ENCODE measurements at places on chromosomes 1 and 21.

DNA sequence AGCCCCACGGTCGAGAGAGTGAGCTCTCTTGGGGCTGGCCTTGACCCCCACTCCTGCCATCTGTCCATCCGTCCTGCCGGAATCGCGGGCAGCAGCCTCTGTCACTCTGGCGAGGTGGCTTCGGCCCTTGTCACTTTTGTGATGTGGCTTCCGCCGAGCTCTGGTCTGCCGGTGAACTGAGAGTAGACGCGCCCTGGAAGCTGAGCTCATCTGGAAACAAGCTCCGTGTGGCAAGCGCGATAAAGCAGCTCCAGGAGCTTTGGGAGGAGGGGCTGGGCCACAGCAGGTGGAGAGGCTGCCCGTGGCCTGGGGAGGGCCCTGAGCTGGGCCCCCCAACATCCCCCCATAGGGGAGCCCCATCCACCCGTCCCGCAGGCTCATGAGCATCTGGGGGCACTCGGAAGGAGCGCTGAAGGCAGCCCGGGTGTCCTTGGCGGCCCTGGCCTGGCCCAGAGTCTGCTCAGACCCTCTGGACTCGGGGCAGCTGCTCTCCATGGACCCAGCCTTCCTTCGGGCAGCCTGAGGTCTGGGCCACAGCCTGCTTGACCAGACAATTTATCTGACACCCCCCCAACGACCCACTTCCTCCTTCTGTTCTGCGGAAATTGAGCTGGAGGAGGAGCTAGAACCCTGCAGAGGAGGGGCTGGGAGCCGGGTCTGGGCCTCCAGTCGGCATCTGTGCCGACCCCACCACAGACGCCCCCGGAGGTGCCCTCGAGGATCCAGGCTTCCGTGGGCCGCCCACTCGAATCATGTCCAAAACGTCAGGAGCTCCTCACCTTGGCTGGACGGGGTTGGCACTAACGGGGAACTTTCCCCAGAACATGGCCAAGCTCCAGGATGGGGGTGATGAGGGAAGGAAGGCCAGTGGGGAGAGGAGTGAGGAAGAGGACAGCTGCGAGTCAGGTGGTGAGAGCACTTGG is 59.1 kb downstream of the SLC19A1 start:
- no peak for DNase-seq

DNA sequence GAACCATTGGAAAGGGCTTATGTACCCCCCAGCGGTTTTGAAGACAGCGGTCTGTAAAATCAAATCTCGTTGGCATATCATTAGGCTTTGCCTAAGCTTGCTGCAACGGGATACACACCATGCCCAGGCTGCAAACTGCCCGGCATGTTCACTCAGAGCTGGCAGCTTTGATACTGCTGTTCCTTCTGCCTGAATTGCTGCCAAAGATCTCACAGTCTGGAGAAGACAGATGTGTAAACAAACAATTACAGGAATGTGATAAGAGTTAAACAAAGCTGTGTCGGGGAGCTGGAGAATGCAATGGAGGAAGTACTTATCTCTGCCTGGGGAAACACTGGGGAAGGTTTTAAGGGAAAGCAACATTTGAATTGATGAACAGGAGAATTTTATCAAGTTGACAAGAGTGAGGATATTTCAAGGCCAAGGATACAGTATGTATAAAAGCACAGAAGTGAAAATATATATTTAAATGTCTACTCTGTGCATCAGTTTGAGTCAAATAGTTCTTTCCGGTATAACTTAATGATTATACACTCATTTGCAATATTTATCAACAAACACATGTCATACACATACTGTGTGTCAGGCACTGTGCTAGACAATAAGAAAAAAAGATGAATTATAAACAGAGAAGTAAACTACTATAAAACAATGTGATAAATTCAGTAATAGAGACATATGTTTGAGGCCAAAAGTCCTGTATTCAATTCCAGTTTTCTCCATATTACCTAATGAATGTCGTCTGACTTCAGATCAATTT is 29.9 kb downstream of the CHML start:
- DNase-seq, result no peak

- no peak for DNase-seq
These were observed 51.9 kb downstream of the DISP3 start for GRCh38 chr1:11530731-11531311.

DNA sequence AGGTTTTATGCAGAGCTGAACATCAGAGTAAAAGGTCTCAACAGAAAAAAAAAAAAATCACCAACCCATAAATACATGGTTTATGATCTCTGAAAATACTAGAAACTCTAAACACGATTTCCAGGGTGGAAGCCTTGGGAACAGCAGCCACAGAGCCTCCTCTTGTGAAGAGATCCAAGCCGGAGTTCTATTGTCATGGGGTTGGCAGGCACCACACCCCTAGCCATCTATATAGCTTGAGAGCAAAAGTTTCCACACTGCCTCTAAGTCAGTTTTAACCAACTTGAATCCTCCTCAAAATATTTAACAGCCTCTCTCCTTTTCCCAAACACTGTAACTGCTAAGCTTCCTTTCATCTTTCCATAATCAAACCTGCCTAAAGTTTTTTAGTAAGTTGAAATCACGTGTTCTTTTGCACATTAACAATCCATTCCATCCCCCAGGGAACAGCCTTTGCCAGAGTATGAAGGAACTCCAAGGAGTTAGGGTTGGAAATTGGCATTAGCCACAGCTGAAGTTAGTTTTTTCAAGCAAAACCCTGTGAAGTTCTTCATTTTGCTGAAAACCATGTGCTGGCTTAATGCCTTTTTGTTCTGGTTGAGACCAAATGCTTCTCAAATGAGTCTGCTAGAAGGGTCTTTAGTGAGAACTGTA is 13.8 kb upstream of the SEC16B start:
- DNase-seq, result peak; percentile 21

DNA sequence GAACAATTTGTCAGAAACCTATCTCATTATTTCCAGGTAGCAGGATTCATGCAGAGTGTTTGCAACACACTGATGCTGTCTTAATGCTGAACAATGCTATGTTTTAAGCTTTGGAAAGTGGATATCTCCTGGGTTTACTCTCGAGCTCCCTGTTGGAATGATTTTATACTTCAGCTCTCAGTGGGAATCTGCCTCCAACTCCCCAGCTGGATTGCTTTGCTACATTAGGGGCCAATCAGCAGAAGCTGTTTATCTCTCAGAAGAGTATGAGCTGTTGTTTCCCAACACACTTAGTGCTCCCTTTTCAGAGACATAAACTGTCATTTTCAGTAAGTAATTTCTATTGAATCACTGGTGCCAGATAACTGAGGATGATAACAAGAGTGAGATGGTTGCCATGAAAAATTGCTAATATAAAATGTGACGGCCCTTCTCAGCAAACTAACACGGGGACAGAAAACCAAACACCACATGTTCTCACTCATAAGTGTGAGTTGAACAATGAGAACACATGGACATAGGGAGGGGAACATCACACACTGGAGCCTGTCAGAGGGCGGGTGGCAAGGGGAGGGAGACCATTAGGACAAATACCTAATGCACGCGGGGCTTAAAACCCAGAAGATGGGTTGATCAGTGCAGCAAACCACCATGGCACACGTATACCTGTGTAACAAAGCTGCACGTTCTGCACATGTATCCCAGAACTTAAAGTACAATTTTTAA is 265.9 kb upstream of the RUNX1 start:
- no peak for DNase-seq

GRCh38 chr1:43214501-43215444 is 42.6 kb downstream of the CFAP57 start:
- no peak for DNase-seq

GRCh38 chr1:56666112-56666608 is 21.0 kb downstream of the PRKAA2 start:
- no peak for DNase-seq

GRCh38 chr1:59699227-59699847 is 115.4 kb upstream of the HOOK1 start:
- peak; percentile 62 for DNase-seq

- DNase-seq, result no peak
These were observed 89.4 kb downstream of the PTPRU start for GRCh38 chr1:29325675-29326074.

DNA sequence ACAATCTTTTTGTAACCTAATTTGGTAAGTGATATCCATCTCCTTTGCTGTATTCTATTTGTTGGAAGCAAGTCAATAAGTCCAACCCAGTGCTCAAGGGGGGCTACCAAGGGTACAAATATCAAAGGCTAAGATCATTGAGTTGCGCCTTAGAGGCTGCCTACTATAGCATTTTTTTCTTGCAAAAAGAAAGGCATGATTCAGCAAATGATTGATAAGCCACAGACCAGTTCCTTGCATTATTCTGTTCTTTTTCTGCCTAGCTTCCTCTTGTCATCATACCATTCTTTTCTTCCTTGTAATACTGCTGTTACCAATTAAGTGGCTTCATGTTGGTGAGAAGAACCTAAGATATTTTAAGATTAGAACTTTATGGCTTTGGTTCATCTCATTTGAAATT is 29.8 kb upstream of the BARHL2 start:
- DNase-seq, result no peak

DNA sequence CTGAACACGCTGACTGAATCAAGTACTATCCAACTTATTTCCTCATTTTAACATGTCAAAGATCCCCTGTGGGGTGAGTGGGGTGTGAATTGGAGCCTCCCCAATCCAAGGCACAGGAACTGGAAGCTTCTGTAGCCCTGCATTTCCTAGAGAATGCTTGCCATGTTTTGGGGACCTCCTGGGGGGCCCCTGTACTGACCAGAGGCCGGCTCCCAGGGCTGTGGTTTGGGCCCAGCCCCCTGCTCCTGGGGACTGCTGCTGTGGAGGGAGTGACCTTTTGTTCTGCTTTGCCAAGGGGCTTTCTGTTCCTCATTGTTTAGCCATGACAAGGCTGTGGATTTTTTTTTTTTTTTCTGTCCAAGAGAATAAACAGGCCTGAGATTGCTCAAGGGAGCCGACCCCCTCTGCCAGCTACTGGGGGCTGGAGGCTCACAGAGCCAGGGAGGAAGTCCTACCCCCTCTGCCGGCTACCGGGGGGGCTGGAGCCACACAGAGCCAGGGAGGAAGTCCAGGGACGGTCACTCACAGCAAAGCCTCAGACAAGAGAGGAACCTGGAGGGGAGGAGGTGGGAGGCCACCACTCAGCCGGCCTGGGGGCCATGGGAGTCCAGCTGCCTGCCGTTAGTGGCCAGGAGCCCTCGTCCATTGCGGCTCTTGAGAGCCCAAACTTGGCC is 17.4 kb downstream of the TNFRSF1B start:
- peak; percentile 81 for DNase-seq

GRCh38 chr1:28297826-28298225 is 31.0 kb upstream of the MED18 start:
- DNase-seq, result no peak

DNA sequence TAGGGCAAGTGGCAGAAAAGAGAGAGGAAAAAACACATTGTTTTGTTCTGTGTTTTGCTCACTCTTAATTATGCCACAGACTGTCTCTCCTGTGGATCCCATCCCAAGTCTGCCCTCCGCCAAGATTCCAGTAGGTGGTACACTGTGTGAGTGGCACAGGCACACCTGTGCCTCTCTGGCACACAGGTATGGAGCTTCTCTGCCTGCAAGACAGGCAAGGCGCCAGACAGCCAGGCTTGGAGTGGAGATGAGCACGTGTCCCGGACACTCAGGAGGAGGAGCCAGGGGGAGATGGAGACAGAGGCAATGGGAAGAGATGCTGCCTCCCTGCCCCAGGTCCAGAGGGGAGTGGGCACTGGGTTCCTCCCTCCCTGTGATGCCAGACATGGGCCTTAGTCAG is 6.5 kb upstream of the GRIK3 start:
- no peak for DNase-seq

DNA sequence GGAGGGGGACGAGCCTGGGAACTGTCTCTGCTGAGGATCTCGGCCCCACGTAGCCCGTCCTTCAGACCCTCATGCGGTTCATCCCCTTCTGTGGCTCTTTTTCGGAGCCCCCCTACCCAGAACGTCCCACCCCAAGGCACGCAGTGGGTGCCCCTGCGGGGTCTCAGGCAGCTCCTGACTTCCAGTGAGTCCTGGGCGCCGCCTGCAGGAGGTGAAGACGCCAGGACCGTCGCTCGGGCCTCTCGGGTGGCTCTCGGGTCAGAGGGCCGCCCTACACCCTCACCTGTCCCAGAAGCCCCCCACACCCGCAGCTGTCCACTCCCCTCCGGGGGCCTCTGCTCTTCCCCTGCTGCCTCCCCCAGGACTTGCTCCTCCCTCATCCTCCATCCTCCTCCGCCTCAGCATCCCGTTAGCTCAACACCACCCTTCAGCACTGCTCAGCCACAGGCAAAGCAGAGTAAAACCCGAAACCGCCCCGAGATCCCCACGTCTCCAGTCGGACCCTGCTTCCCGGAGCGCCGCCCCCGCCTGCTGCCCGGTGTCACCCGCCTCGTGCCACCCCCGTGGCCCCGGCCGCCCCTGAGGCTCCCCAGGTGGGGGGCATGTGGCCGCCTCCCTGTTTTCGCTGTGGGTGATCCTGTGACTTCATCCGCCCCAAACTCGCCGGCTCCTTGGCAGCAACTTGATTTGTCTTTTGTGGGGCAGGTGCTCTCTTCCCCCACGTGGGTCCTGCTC is 13.3 kb upstream of the POFUT2 start:
- no peak for DNase-seq

DNA sequence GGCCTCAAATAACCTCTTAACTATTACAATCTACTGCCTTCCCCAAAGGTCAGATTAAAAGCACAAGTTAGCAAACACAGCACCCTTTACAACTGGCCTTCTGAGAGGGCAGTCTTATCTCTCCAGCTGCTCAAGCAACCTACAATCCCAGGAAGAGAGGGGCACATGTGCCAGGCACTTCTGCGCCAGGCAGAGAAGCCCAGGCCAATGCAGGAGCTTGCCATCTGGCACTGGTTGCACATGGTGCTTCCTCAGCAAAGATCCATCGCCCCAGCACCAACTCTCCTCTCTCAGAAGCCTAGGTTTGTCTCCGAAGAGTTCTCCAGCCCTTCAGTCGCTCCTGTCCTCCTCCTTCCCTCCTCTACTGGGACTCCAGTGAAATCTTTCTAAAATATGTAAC is 2.5 kb downstream of the STK40 start:
- DNase-seq, result no peak

- peak; percentile 59 for DNase-seq
These were observed 10.9 kb downstream of the MORC3 start for GRCh38 chr21:36330904-36331303.

GRCh38 chr1:168879896-168880734 is 151.1 kb upstream of the DPT start:
- DNase-seq, result peak; percentile 11

- no peak for DNase-seq
These were observed 21.3 kb downstream of the FAM20B start for GRCh38 chr1:179046808-179047635.

DNA sequence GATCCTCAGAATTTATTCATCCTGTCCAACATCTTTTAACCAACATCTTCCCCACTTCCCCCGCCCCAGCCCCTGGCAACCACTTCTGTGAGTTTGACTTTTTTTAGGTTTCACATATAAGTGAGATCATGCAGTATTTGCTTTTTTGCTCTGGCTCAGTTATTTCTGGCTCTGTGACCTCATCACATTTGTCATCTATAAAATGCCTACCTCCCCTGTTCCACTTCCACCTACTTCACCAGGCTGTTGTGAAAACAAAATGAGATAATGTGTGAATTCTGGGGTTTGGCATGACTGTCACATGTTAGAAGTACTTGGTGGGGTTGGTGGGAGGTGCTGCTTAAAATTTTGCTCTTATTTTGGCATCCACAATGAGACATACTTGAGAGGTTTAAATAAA is 18.4 kb downstream of the HHAT start:
- DNase-seq, result no peak

All from AG08395 (cell line).